ENCODE measurements at places on chromosomes 13 and 19.

GRCh38 chr13:72960114-72960513 is 98.7 kb upstream of the KLF5 start:
- no peak for DNase-seq

- DNase-seq, result no peak
Measured at GRCh38 chr13:58992478-58993042, 1171.2 kb downstream of the DIAPH3 start.

GRCh38 chr19:10550336-10550735 is 6.6 kb downstream of the ATG4D start:
- DNase-seq, result no peak

DNA sequence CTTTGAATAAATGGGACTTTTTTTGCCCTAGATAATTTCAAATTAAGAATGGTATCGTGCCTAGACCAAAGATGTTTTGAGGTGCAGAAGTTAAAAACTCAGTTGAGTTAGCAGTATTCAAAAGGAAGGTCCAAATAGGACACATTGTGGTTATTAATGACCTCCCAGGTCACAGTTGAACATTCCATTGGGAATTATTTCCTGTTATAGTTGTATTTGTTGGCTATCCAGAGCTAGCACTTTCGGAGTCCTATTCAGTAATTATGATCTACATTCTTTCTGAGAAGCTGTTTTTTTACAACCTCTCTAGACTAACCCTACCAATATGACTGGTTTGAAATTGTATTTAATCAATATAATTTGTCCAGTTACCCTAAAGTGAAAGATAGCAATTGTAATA is 83.7 kb downstream of the MAB21L1 start:
- DNase-seq, result no peak

GRCh38 chr19:3516675-3517207 is 10.6 kb downstream of the FZR1 start:
- no peak for DNase-seq

DNA sequence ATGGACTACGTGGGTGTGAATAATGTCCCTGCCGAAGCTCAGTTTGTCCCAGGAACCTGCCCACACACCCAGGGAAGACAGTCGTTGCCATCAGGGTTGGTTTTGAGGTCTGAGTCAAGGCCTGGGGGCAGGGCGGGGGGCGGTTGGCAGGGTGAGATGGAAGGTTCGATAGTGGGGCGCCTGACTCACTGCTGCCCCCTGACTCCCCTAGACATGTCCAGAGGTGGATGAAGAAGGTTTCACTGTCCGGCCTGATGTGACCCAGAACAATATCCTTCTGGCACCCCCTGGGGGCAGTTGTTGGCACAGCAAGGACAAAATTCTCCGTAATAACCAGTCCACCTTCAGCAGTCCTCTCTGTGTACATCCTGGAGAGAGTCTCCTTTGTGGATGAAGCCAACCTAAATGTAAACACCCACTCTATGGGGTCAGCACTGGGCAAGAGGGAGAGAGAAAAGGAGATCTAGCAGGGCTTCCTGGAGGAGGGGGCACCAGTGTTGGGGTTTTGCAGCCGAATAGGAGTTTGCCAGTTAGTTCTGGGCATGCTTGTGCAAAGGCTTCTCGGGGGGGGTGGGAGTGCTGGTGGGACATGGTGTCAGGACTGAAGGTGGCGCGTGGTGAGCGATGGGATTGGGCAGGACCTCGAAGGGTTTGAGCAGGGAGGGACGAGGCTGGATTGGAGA is 19.6 kb upstream of the B3GNT3 start:
- DNase-seq, result peak; percentile 57

DNA sequence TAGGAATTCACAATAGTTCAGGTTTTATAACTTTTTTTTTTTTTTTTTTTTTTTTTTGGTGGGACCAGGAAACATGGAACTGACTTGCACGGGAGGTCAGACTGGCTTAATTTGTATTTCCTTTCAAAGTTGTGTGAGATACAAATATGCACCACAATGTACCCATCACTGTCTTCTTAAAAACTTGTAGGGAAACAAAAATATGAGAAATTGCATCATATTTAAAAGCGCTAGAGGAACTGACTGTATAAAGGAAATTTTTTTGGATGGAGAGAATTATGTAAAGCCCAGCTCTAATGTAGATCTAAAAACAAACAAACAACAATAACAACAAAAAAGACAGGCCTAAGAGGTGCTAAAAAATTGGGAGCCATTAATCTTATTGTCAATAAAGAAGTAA is 246.5 kb downstream of the DCT start:
- no peak for DNase-seq

DNA sequence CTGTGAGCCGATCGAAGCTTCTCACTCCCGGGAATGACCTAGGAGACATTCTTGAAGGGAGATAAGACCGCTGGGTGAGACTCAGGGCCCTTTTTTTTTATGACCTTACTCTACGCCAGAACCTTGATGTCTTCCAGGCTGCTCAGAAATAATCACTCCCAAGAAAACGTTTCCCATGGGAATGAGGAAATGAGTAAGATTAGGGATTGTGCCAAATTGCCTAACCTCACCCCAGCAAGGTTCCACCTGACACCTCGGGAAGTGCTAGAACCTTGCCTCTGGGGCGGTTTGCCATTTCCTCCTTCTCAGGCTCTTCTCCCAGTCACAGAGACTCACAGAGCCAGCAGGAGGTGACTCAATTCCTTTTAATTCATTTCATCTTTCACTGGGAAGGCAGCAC is 2.3 kb downstream of the SLC46A3 start:
- DNase-seq, result no peak

GRCh38 chr13:93227878-93228642 is 1.5 kb downstream of the GPC6 start:
- DNase-seq, result no peak

GRCh38 chr19:21912654-21913053 is 76.7 kb upstream of the ZNF43 start:
- no peak for DNase-seq

GRCh38 chr13:68550330-68550729 is 1320.2 kb upstream of the PCDH9 start:
- no peak for DNase-seq
